ENCODE measurements at places on chromosomes 1 and 21.
A peak's percentile ranks its signal among the peaks of the same experiment; 100 is the strongest.

DNA sequence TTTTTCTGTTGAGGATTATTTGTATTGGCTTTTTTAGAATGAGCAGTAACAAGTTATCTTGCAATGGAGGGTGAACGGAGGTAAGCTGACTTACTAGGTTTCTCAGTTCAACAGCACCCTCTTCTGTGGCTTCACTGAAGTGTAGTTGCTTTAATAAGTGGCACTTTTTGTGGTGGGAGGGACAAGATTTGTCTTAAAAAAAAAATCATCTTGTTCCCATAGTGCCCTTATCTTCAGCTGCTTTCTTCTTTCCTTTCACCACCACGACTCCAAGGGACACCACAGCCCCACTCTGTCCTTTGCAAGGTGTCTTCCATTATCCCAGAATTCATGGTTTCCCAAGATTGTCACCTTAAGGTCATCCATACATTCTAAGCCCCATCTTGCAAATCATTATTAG is 92.9 kb downstream of the PIGK start:
- DNase-seq = peak; percentile 63

- no peak for DNase-seq
Observed at GRCh38 chr1:47024141-47024801, 802 bp downstream of the CYP4X1 start.

- no peak for DNase-seq
Observed at GRCh38 chr1:18474559-18475175, 6.1 kb upstream of the KLHDC7A start.

- DNase-seq = no peak
Observed at GRCh38 chr1:24898152-24898908, 31.7 kb downstream of the RUNX3 start.

DNA sequence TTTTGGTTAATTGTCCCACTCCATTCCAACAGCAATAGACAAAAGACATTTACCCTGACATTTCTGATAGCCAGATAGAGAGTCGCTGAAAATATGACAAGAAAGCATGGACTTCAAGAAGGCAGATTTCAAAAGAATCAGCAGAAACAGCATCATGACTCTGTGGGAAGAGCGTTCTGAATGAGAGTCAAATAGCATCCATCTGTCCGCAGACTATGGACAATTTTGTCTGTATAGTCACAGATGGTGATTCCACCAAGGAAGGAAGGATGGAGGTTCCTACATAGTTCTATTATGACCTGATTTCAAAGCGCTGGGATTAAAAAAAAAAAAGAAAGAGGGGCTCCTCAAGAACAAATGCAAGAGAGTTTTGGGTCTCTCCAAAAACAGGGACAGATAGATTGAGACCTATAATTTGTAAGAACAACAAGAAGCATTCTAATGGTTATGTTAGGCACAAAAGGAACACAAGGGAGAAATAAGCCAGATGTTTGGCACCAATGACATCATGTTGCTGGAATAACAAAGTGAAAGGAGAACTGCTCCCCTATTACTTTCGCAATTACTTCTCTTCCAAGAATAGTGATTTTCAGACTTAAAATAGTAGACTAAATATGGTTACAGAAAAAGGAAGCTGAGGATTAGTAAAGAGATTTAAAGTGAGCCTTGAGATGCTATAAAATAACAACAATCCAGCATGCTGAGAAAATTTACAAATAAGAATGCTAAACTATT is 28.5 kb downstream of the NIBAN1 start:
- no peak for DNase-seq

DNA sequence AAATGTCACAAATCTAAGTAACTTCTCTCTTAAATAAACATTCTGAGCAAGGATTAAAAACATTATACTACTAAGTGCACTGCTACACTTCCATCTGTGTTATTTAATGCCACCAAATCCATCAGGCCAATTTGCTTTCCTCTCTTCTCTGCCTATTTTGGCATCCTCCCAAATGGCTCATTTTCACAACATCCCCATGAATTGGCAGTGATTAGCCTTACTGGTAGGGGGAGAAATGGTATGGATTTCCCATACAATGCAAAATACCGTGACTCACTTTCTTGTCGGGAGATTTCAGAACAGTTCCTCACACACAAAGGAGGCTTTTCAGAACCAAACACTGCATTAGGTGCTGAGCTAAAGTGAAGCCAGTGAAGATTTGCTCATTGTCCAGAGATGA is 195.7 kb downstream of the MIS18A start:
- DNase-seq = no peak

DNA sequence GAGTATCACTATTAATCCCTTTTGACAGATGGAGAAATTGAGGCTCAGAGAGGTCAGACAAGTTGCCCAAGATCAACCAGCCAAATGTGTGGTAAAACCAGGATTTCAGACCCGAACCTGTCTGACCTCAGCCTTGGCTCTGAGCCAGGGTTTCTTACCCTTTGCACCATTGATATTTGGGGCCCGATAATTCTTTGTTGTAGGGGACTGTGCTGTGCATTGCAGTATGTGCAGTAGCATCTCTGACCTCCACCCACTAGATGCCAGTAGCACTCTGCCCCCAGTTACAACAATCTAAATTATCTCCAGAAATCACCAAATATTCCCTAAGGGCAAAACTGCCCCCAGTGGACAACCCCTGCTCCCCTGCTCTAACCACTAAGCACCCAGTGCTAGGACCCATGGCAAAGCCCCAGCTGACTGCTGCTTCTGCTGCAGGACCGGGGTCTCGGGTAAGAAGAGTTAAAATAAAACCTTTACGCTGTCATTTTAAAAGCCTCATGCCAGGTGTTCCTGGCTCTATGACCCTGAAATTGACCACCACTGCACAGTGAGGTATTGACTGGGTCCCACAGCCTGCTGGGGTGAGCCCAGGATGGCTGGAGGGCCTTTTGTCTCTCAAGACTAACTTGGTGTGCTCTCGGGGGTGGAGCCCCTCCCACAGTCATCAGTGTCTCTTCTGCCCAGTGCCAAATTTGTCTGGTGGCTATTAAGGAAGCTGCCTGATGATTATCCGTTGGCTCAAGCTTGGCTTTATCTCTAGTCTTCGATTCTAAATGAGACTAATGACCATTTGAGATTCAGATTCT is 5.6 kb upstream of the MAN1C1 start:
- DNase-seq = no peak

DNA sequence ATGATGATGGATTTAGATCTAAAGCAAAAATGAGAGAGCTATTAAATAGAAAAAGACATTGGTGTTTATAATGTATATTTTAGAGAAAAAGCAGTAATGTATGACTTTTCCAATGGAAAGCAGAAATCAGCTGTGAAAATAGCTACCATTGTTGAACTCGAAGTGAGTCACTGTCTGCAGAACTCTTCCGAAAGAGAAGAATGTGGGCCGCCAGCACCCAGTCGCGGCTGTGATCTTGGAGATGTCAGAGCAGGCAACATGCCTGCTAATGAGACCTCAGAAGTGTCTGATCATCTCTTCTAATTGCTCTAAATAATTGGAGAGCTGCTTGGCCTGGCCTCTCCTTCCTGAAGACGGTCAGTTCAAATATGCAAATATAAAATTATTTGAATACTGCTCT is 333.6 kb upstream of the RUNX1 start:
- DNase-seq = no peak

DNA sequence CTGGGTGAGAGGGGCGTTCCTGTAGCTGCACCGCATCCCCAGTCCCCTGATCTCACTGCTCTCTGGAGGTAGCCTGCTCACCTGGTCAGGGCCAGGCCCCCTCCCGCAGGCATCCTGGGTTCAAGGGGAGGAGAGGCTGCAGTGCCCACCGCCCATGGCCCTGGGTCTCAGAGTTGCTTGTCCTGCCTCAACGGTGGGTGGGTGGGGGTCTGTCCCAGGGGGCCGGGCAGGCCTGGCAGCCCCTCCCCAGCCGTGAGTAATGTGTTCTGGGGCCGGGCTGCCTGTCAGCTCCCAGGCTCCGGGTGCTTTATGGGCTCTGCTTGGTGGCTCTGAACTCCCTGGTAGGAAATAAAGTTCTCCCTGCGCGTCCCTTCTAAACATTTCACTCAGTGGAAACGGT is 126.9 kb downstream of the CASZ1 start:
- no peak for DNase-seq

GRCh38 chr1:169003864-169004516 is 102.5 kb upstream of the ATP1B1 start:
- DNase-seq = no peak

- DNase-seq = no peak
Observed at GRCh38 chr1:110255392-110255787, 45.3 kb downstream of the KCNC4 start.

Data from non-pigmented ciliary epithelial cell (primary cell).